Stimulated activated CD4-positive, alpha-beta T cell treated with anti-CD3 and anti-CD28 coated beads, TNF-alpha, amount 100 ng/mL, for 24 hours (primary cell): ENCODE measurements at places on chromosomes 7 and 10.

GRCh38 chr7:155698633-155699032 lies 54.2 kb downstream of the RBM33 start:
- no peak for DNase-seq

GRCh38 chr10:34323192-34323591 lies 491.9 kb downstream of the PARD3 start:
- no peak for DNase-seq

- DNase-seq, result no peak
These were observed 42.3 kb downstream of the MINPP1 start for GRCh38 chr10:87546971-87547413.

DNA sequence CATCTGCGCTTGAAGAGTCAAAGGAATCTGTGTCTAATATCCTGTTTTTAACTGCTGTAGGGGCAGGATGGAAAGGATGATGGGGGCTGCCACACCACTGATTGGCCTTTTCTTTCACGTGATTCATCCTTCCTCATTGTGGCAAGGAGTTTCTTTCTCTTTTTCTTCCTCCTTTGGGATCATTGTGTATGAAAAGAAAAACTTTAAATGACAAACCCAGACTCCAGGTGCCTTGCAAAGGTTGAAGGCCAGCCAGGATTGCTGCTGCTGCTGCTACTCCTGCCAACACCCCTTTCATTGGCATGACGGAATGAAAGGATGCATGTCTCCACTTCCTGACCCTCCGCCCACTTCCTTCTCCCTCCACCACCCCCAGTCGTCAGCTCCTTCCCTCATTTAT lies 6.5 kb upstream of the OIT3 start:
- no peak for DNase-seq

- DNase-seq, result no peak
These were observed 11.9 kb downstream of the HECW1 start for GRCh38 chr7:43124388-43124787.

GRCh38 chr7:152637920-152638580 lies 37.9 kb downstream of the XRCC2 start:
- DNase-seq, result no peak

- DNase-seq, result no peak
These were observed 88.2 kb downstream of the NSUN6 start for GRCh38 chr10:18563003-18563726.

- DNase-seq, result no peak
These were observed 35.6 kb downstream of the PRKAR2B start for GRCh38 chr7:107080099-107080505.

DNA sequence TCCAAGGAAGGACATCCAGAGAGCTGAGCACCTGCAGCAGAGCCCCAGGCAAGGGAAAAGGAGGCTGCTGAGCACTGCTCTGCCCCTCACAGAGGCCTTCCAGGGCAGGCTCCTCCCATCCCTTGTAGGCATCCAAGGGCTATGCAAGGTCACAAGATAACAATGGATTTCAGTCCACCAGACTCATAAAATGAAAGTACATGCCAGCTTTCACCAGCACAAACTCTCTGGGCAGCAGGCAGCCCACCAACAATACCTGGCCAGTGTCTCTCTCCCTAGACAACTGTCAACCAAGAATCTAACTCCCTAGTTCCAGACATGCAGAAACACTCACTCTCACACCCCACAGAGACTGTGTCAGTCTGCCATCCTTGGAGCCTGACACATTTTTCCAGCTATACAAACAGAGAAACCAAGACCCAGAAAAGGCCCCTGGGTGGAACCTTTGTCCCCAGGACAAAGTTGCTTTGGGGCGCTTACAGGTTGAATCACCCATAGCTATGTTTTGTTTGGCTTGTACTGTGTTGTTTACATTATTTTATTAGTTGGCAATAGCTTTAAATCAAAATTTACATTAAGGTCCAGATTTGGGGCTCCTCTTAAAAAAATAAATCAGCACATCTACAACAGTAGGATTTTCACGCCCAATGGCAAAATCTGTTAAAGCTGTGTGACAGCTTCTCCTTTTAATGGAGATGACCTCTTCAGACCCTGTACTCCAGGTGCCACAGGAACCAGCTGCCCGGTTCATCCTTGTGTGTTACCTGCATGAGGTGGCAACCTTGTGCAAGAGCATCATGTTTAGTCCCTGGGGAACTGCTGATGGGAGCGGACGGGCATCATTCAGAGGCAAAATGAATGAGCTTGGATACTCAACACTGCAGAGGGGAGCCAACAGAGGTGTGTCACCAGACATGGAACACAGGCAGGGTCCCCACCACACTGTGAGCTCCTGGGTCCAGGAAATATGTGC lies 5.2 kb downstream of the GRID1 start:
- no peak for DNase-seq

- no peak for DNase-seq
These were observed 97.9 kb upstream of the TMEM72 start for GRCh38 chr10:44813201-44813600.

DNA sequence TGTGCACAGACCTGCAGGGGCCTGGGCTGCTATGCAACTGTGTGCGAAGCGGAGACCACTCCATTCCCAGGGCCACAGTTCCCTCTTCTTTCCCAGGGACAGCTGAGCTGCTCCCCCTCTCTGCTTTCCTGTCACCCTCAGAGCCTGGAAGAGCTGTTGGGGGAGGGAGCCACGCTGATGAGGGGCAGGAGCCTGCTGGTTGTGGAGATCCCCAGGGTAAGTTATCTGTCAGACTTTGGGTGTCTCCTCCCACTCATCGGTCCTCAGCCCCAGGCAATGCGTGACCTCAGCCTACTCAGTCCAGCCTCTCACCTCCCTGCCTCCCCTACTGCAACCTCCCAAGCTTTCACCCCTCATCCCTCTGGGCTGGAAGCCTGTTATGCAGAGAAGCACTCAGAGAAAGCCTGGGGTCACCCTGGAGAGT lies 53.5 kb downstream of the ZNF467 start:
- DNase-seq, result no peak

DNA sequence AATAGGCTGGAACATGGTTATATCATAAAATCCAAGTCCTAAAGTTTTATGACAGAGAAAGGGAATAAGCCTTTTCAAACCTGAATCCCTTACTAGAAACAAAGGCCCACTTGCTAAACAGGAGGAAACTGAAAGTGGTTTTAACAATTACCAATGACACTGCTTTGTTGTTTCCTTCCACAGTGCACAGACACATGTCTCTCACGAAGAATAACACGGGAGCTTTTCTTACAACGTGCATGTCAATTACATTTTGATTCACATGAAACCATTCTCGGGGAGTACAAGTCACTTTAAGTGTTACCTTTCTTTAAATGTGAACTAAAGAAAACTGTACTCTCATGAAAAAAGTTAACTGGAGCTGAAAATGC lies 1.4 kb downstream of the MRPS33 start:
- no peak for DNase-seq

- DNase-seq, result no peak
These were observed 240.9 kb upstream of the HPS1 start for GRCh38 chr10:98687685-98688084.

DNA sequence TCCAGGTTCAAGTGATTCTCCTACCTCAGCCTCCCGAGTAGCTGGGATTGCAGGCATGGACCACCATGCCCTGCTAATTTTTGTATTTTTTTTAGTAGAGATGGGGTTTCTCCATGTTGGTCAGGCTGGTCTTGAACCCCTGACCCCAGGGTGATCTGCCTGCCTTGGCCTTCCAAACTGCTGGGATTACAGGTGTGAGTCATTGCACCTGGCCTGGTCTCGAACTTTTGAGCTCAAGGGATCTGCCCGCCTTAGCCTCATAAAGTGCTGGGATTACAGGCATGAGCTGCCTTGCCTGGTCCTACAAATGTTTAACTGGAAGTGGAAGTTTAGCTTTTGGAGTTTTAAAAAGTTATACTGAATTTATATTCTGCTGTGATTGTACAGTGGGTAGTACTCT lies 2.8 kb downstream of the MLLT10 start:
- DNase-seq, result no peak

GRCh38 chr7:84901366-84901765 lies 285.5 kb downstream of the SEMA3D start:
- DNase-seq, result no peak

- no peak for DNase-seq
These were observed 3.2 kb upstream of the COX19 start for GRCh38 chr7:978416-979091.

GRCh38 chr10:69303632-69304051 lies 25.3 kb downstream of the HK1 start:
- no peak for DNase-seq

DNA sequence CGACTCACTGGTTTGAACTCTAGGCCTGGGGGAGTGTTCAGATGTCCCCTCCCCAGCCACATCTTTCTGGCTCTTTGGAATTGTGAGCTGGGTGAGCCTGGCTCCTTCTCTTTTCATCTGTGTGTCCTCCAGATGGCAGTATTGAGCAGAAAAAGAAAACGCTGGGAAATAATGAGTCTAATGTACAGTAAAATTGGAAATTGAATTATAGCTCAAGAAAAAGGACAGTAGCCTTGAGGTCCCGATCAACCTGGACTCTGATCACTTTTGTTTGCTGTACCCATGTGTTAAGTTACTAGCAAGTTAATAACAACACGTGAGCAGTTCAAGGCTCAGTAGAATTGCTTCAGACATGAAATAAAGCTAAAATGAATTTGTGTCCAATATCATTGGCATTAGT lies 77.9 kb downstream of the SNX10 start:
- DNase-seq, result no peak
